ENCODE measurements at places on chromosomes 2 and 18.

DNA sequence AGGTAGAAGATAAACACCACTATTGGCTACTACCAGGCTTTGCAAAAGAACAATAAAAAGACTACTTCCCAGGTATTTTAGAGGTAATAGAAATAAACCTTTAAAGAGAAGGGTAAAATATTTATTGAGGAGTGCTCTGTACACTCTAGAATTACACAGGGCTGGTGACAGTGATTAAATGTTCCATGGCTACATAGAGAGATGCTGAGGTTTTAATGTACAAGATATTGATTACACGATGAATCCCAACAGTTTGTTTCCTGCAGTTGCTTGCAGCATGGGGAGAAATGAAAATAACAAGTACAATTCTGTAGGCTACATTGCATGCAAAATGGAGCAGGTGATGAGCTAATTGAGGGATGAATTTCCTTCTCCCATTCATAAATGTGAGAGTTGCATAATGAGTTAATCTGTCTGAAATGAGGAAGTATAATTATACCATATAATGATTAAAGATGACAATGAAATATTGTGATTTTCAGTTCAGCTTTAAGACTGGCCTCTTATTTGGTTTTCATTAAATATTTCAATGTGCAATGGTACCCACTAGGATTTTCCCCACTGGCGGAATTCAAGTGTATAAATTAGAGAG lies 266.1 kb downstream of the SOCS6 start:
- no peak for DNase-seq

- no peak for DNase-seq
Measured at GRCh38 chr18:38695559-38696280, 1130.1 kb upstream of the CELF4 start.

- no peak for DNase-seq
Measured at GRCh38 chr18:3466045-3466444, 16.1 kb downstream of the TGIF1 start.

- no peak for DNase-seq
Measured at GRCh38 chr18:45670281-45670962, 53.6 kb upstream of the SLC14A1 start.

DNA sequence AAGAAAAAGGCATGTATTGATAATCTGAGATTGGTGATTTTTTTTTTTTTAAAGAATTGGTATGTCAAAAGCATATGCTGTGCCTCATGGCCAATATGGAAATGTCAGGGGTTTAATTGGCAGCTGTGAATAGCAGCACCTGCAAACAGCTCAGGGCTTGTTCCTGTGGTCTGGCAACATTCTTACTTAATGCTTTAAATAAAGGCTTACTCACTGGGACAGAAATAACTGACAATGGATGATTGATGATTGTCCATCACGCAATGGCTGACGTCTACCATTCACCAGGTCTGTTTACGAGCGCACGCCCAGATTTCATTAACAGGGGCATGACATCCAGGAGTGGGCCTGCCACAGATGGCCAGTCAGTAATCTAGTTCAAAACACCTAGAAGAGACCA lies 66.7 kb downstream of the ETAA1 start:
- no peak for DNase-seq

DNA sequence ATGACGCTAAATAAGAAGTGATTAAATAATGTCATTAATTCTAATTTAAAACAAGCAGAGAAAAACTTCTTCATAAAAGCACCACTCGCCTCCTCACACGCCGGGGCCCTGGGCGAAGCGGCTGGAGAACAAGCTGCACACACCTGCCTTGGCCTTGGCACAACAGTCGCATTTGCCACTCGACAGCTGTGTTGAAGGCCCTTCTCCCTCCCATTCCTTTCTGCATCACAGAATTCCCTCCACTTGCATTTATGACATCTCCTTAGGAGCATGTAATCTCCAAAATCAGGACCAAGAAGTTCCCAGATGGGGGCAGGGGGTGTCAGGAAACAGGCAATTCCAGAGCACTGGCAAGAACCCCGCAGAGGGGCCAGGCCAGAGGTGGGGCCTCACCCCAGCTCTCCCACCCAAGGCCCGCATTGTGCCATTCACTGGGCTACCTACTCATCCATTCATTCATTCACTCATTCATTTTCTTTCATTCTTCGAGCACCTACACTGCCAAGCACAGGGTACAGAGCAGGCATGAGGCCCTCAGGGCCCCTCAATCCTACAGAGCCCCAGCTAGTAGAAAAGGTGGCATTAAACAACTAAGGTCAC lies 6.4 kb downstream of the HDAC4 start:
- DNase-seq: no peak

- DNase-seq: no peak
Measured at GRCh38 chr2:16621316-16621715, 44.3 kb downstream of the CYRIA start.

- no peak for DNase-seq
Measured at GRCh38 chr2:67237288-67237687, 159.8 kb upstream of the ETAA1 start.

DNA sequence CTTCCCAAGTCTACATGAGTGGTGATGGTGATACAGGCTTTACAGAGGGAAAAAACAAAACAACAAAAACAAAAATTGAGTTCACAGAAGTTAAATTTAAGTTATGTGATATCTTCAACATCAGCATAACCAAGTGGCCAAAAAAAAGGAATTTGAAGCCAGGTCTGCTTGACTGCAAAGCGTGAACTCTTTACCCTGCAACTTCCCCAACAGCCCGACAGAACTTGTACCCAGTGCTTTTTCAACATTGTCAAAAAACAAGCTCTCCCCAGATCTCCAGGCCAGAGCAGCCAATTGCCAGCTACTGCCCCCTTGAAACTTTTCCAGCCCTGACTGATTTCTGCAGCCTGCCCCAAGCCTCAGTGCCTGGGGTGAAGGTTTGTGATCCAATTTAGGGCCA lies 76.7 kb downstream of the RNF144A start:
- no peak for DNase-seq

GRCh38 chr2:2681711-2682251 lies 350.7 kb upstream of the MYT1L start:
- no peak for DNase-seq

DNA sequence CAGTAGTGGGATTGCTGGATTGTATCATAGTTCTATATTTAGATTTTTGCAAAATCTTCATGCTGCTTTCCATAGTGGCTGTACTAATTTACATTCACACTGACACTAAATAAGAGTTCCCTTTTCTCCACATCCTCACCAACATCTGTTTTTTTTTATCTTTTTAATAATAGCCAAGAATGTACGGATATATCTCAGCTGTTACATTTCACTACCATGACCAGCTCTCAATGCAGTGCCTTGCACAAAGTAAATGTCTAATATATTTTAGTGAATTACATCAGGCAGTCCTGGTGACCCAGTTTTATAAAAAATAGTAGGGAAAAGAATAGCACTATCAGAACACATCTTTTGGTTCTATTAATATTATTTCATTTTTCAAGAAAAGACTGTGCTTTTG lies 161.8 kb downstream of the LNPK start:
- DNase-seq: no peak

DNA sequence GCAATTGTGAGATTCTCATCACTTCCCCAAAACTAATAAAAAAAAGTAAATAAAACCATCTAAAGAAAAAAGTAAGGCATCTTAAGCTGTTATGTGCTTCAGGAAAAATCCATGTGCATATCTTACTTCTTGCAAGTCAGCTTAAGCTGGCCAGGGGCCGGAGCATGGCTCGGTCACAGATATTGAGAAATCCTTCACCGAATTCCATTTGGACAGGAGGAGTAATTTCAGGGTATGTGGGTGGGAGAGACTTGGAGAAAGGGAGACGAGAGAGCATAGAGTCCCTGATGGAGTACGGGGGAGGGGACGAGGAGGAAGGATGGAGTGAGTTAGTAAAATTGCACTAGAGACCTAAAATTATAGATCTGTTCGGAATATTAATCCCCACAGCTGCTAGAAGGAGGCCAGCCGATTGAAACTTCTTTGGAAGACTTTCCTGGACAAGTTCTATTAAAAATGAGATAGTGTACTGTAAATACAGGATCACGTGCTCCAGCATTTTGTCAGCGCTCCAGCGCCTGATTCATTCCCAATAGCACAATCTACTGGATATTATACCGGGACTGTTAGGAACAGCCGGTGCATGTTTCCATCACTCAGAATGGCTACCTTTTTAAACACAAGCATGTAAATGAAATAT lies 438.5 kb downstream of the ZNF516 start:
- no peak for DNase-seq

DNA sequence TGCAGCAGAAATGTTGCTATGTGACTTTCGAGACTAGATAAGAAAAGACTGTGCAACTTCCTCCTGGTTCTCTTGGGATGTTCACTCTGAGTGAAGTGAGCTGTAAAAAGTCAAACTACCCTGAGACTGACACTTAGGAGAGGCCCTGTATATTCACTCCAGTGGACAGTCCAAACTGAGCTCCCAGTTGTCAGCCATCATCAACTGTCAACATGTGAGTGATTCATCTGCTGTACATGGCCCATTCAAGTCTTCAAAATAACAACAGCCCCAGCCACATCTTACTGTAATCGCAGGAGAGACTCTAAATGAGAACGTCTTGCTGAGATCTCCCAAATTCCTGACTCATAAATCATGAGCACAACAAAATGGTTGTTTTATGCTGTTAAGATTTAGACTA lies 8.5 kb upstream of the UNC80 start:
- DNase-seq: no peak

DNA sequence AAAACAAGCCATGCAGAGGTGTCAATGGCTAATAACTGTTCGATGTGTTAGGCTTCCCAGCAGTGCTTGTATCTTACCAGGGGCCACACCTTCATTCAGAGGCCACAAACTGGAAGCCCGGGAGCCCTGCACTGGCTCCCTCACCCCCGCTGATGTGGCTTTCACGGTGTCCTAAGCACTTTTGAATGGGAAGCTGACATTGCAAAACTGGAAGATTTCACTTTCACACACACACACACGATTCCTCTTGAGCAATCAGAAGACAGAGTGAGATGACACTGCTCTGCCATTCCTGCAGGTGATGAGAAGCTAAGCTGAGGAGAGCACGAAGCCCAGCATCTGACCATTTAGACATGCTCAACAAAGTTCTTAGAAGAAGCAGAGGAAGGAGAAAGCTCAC lies 8.6 kb upstream of the ZNF407 start:
- no peak for DNase-seq

DNA sequence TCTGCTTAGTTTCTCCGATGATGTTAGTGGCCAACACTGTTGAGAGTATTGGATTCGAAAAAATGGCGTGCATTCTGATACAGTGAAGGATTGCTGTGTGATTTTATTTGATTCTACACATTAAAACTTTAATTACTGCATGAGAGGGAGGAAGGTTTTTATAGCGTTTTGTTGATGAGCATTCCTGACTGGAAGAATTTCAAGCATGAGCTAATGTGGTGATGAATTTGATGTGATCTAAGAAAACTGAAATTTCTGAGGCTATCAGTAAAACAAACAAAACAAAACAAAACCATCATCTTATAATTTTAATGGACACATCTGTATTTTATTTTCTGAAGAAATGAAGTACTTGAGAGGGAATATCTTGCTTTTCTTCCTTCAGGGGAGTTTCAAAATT lies 59.6 kb downstream of the ITGB6 start:
- DNase-seq: no peak

DNA sequence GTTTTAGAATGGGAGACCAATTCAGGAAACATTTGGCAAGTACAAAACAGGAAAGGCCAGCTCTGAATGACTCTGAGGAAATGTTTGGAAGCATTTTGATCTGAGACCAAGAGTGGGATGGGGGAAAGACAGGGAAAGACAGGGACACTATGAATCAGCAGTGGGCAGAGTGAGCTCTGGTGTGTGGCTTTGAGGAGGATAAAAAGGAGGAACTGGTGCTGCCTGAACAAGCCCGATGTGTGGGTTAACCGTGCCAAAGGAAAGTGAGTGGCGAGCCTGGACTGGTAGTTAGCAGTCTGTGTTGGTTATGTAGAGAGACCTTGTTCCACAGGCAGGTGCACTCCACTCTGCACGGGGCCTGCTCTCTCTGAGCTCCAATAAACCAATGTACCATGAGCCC lies 5.3 kb downstream of the MFSD6 start:
- no peak for DNase-seq

- no peak for DNase-seq
Measured at GRCh38 chr18:63407734-63408133, 14.5 kb downstream of the VPS4B start.

GRCh38 chr18:37538526-37539205 lies 26.9 kb downstream of the CELF4 start:
- no peak for DNase-seq

DNA sequence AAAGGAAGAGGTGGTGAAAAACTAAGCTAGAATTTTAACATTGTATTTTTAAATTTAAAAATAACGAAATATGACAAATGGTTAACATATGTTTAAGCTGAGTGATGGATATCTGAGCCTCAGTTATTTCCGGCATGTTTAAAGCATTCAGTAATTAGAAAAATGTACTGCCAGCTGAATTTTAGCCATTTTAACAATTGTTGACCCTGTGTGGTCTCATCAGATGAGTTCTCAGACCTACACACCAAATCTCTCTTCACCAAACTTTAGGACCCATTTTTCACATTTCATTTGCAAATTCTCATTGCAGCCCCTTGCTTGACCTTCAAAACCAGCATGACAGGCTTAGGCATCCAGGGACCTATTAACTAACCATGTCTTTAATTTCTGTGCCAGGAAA lies 91.5 kb upstream of the RGPD4 start:
- DNase-seq: no peak

DNA sequence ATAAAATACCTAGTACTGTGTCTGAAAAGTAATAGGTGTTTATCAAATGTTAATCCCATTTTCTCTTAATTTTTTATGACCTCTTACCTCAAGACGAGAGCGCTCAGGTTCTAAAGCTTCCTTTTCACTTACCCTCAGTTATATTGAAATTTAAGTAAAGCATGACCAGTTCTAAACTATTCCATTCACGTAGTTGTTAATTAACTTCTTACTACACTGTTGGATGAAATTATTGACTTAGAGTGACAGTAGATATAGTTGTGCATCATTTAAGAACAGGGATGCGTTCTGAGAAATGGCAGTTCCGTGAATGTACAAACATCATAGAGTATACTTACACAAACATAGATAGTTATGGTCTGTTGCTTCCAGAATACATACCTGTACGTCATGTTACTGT lies 20.1 kb upstream of the HTR2B start:
- DNase-seq: no peak

- DNase-seq: no peak
Measured at GRCh38 chr2:25305775-25306174, 36.0 kb downstream of the DNMT3A start.

DNA sequence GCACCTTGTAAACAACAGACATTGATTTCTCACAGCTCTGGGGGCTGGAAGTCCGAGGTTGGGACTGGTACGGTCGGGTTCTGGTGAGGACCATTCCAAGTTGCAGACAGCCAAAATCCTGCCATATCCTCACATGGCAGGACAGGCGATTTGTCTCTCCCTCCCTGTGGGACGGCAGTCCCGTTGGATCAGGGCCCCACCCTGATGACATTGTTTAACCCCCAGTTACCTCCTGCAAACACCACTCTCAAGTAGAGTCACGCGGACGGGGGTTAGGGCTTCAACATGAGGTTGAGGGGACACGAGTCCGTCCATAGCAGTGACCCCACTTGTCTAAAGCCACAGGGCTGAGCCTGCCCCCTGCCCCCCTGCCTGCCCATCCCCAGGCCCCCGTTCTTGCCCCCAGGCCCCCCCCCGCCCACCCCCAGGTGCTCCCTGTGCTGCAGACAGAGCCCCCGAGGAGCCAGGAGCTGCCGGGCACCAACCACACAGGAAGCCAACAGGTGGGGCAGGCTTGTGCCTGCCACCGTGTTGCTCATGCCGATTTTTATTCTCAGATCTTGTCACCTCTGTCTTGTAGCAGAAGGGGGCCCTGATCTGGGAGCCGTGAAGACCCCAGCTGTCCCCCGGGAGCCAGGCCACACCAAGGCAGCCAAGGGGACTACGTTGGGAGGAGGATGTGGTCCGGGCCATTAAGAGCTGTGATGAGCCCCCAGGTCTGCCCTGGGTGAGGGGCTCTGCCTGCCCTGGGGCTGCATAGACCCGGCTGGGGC lies 82.2 kb downstream of the NFATC1 start:
- no peak for DNase-seq
